KBM-7 (cell line): ENCODE measurements at places on chromosomes 3 and 15.

DNA sequence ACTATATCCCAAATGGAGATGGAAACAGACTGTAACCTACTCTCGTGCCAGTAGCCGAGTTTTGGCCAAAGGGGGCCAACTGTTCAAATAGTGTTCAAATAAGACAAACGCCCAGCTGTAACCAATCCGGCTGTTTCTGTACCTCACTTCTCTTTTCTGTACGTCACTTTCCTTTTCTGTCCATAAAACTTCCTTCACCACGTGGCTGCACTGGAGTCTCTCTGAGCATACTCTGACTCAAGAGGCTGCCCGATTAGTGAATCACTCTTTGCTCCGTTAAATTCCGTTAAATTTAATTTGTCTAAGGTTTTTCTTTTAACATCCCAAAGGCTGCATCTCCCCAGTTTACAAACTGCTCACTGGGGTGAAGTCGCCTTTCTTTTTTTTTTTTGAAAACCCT lies 219.2 kb upstream of the P2RY1 start:
- no peak for DNase-seq

DNA sequence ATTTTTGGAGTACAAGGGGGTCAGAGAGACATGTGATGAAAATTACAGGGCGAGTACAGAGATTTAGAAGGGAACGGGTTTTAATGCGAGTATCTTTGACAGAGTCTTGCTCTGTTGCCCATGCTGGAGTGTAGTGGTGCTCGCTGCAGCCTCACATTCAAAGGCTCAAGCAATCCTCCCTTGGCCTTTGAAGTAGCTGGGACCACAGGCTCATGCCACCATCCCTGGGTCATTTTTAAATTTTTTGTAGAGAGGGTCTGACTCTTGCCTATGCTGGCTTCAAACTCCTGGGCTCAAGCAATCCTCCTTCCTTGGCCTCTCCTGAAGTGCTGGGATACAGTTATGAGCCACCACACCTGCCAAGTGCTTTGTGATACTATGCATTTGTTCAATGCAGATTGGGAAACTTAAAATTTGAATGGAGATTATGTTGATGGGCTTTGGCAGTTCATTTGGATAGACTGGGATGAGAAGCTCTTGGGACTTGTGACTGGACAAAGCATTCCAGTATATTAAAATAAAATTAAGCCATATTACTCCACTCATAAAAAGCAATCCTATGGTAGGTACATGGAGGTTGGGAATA lies 4.0 kb upstream of the LMLN start:
- no peak for DNase-seq

DNA sequence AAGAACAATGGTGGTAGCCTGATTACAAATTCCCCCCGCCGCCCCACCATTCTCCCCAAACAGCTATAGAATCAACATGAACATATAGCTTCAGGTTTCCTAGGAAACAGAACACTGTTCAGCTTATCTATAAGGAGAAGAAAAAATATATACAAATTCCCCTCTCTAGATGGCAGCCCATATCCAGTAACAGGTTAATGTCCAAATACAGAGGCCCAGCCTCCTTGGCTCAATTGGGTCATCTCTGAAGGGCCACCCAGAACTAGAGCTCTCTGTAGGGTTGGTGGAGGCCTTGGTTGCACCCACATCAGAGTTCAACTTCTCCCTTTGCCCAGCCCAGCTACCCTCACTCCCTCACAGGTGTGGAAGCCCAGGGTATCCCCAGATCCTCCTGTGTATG lies 91.5 kb upstream of the ADAMTS17 start:
- DNase-seq: no peak

DNA sequence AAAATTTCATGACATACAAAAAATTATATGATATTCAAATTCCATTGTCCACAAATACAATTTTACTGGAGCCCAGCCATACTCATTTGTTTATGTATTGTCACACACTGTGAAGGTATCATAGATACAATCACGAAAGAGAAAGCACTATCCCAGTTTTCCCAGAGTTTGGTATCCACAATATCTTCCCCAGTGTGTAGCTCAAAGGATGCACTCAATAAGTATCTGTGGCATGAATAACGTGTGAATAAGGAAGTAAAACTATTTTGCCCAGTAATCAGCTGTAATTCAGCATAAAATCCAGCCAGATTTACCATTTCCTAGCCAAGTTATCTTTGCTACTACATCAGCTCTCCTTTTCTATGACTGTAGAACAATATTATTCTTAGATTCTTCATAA lies 131.3 kb upstream of the KCNMB2 start:
- DNase-seq: no peak

DNA sequence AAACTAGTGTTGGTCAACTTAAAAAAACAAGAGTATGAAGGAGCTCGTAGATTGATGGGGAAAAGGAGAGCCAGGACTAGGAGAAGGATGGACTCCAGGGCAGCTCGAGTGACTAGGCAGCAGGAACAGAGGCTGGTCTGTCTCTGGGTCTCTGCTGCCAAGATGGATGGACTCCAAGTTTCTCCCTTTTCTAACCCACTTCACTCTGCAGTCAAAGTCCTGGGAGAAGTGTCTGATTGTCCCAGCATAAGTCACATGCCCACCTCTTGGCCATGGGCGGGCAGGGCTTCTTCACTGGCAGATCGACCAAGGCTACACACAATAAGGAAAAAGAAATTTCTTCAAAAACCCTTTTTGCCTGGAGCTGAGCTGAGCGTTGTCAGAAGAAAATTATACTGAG lies 9.2 kb upstream of the EPB42 start:
- DNase-seq: no peak
